ENCODE measurements at places on chromosomes 4 and X. TPM values are rescaled to one million over a fixed set of nuclear protein-coding genes. Genes with fewer than 3 reads are reported as not detected.

Gene TRPC5OS
- total RNA-seq = not detected

GRCh38 chr4:170423137-170423536 lies 333.4 kb upstream of the AADAT start:
- H3K4me1 ChIP-seq = no peaks in the 10 kb centered on the region
- no peaks in the 10 kb centered on the region for H3K36me3 ChIP-seq
- H3K27me3 ChIP-seq = no peaks in the 10 kb centered on the region
- H3K27ac ChIP-seq = no peak overlapping the region

Gene MYL5
- total RNA-seq = 20.3 TPM

- DNase-seq = no peak
- no peak overlapping the region for H3K4me3 ChIP-seq
- H3K27ac ChIP-seq = no peak overlapping the region
- no peaks in the 10 kb centered on the region for H3K36me3 ChIP-seq
- H3K4me1 ChIP-seq = peaks cover 6% of the 10 kb centered on the region
These were observed 593 bp upstream of the JAKMIP1 start for GRCh38 chr4:6200922-6201362.

DNA sequence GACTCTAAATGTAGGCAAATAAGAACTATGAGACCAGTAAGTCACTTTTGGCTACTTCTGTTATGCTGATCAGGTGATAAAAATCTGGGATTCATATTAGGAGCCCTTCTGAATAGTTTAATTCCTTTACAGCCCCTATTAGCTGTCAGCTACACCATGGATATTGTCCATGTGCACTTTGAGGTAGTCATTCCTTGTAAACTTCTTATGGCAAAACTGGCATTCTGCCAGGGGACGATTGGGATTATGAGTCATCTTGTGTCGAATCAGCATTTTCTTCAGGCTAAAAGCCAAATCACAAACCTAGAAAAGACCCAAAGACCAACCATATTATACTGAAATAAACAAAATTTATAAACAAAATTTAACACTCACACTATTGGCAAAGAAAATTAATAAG lies 227.6 kb downstream of the PRDM5 start:
- no peak for DNase-seq
- no peaks in the 10 kb centered on the region for H3K4me1 ChIP-seq
- no peaks in the 10 kb centered on the region for H3K27me3 ChIP-seq
- no peaks in the 10 kb centered on the region for H3K36me3 ChIP-seq

Gene VSIG4
- 39.1 TPM for total RNA-seq
